Naive thymus-derived CD4-positive, alpha-beta T cell (primary cell): ENCODE measurements at places on chromosomes 2 and 18. TPM values are rescaled to one million over a fixed set of nuclear protein-coding genes. Genes with fewer than 3 reads are reported as not detected.

DNA sequence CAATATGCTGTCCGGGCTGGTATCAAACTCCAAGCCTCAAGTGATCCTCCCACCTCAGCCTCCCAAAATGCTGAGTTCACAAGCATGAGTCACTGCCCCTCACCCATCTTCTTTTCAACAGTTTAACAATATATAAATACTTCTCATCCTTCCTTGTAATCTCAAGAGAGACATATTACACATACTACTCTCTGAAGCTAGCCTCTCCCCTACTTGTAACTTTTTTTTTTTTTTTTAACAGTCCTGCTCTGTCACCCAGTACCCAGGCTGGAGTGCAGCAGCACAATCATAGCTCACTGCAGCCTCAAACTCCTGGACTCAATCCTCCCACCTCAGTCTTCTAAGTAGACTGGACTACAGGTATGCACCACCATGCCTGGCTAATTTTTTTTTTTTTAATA is 5.7 kb downstream of the GFPT1 start:
- H3K27me3 ChIP-seq: no peaks in the 10 kb centered on the region
- no peaks in the 10 kb centered on the region for H3K36me3 ChIP-seq
- no peak overlapping the region for H3K27ac ChIP-seq
- no peak overlapping the region for H3K4me3 ChIP-seq

DNA sequence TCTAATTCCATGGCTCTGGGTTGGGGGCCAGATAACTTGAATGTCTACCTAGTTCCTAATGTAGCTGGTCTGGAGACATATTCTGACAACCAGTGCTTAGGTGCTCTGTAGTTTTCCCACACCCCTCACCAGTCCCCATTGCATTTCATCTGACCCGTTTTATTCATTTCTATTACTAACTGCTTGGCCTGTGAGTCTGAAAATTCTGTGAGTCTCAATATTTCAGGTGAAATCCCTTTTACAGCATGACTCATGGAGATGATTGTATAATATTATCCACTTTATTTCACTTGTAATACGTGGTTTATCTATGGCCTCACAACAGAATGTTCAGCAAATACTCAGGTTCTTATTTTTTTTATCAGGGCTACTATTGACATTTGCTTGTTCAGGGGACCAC is 103.7 kb upstream of the UGP2 start:
- no peak overlapping the region for H3K27ac ChIP-seq
- H3K4me1 ChIP-seq: no peaks in the 10 kb centered on the region
- no peak for DNase-seq
- H3K27me3 ChIP-seq: no peaks in the 10 kb centered on the region
- no peak overlapping the region for H3K4me3 ChIP-seq
- no peaks in the 10 kb centered on the region for H3K36me3 ChIP-seq

- no peak overlapping the region for H3K4me3 ChIP-seq
- no peaks in the 10 kb centered on the region for H3K4me1 ChIP-seq
- DNase-seq: no peak
- H3K27ac ChIP-seq: no peak overlapping the region
- H3K36me3 ChIP-seq: no peaks in the 10 kb centered on the region
- H3K27me3 ChIP-seq: no peaks in the 10 kb centered on the region
Measured at GRCh38 chr18:31555971-31556747, 35.5 kb upstream of the TTR start.

DNA sequence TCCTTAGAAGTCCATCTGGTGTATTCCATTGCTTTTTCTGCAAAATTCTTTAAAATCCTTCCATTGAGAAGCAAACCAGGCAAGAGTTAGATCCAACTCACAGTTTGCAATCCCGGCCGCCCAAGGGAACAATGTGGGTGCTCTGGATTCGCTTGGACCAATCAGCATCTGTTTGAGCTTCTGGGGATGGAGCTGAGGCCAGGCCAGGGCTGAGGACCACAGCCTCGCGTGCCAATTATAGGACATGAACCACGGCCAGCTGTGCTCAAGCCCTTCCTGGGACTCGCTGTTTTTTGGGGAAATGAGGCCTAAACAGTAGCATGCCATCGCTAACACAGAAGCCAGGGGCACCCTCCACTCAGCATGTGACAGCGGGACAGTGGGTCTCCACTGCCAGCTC is 270.8 kb downstream of the HDAC4 start:
- H3K4me1 ChIP-seq: no peaks in the 10 kb centered on the region
- H3K36me3 ChIP-seq: peaks cover 7% of the 10 kb centered on the region
- H3K4me3 ChIP-seq: no peak overlapping the region
- DNase-seq: no peak

GRCh38 chr2:44578471-44579093 is 216.8 kb downstream of the CAMKMT start:
- H3K4me3 ChIP-seq: no peak overlapping the region
- no peak for DNase-seq
- H3K4me1 ChIP-seq: no peaks in the 10 kb centered on the region
- H3K27me3 ChIP-seq: no peaks in the 10 kb centered on the region
- H3K36me3 ChIP-seq: no peaks in the 10 kb centered on the region

DNA sequence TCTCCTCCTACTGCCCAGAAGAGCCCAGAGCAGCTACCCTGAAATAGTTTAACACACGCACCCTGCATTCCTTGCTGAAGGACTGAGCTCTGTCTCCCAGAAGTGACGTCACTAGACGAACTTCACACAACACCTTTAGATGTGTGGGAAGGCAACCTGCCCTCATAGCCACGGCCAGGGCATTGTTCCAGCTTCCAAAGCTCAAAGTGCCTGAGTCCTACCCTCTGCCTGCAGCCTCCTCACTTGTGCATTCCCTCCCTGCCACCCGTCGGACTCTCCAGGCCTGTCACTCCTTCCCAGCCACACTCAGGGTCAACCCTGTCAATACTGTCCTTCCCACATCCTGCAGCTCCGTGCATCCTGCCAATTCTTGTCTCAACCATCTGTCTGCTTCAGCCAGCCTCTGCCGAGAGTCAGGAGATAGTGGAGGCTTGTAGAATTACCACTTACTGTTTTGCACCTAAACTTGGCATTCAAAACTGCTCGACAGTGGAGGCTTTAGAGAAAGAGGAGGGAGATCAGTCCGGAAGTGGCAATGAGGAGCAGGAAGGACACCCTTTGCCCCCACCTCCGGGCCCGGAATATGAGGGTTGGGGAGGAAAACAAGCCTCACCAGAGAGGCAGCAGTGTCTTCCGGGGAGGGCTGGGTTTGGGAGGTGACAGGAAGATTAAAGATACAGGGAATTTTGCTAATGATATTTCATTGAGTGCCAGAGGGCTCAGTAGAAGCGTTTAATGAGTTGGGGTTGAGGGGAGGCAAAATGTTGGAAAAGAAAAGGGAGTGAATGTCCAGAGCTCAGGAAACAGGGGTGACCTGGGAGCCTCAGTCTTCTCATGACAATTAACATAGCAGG is 72.3 kb upstream of the ATG16L1 start:
- no peaks in the 10 kb centered on the region for H3K4me1 ChIP-seq
- no peaks in the 10 kb centered on the region for H3K27me3 ChIP-seq
- no peak overlapping the region for H3K4me3 ChIP-seq
- no peak for DNase-seq

GRCh38 chr2:215652388-215652787 is 216.5 kb upstream of the FN1 start:
- no peak for DNase-seq
- no peaks in the 10 kb centered on the region for H3K36me3 ChIP-seq
- no peaks in the 10 kb centered on the region for H3K27me3 ChIP-seq
- H3K27ac ChIP-seq: no peak overlapping the region
- no peaks in the 10 kb centered on the region for H3K4me1 ChIP-seq

DNA sequence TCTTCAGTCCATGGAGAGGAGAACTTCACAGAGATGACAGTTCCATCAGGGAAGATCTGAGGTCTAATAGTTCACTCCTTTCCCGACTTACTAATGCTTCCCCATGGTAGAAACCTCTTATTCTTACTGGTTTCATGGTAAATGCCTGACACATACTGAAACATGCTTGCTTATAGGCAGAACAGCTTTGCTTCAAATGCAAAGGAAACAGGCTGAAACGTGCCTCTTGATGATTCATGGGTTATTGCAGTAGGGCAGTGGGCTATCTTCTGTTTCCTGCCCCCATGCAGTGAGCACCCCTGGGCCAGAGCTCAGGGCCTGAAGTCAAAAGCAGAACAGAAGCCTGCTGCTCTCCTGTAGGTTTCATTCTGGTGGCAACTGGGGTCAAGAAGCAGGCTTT is 223.5 kb downstream of the RDH14 start:
- no peak overlapping the region for H3K27ac ChIP-seq
- H3K4me1 ChIP-seq: no peaks in the 10 kb centered on the region
- H3K4me3 ChIP-seq: no peak overlapping the region
- peaks cover 3% of the 10 kb centered on the region for H3K27me3 ChIP-seq
- no peaks in the 10 kb centered on the region for H3K36me3 ChIP-seq

DNA sequence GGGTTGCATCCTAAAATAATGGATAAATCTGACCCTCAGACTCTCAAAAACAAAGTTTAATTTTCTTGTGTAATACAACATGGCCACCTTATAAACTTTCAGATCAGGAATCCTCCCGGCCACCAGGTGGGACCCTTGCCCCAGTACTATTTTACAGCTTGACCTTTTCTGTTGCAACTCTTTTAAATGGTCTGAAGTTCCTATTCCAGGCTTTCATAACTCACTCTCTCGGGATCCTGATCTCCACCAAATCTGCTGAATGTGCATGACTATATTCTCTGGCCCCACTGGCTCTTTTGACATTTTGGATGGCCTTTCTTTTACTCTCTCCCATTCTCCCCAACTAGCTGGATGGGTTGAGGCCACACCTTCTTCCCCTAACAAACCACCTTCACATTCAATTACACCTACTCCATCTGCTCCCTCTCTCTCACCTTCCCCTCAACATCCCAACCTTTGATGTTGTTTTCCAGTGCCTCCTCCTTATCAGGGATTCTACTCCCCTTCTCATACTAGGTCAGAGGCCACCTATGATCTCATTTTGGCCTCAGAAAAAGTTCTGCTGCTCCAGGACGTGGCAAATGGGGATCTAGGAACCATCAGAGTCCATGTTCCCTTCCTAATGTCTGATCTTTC is 70.8 kb downstream of the SESTD1 start:
- no peak overlapping the region for H3K27ac ChIP-seq
- no peak overlapping the region for H3K4me3 ChIP-seq
- no peak for DNase-seq
- no peaks in the 10 kb centered on the region for H3K4me1 ChIP-seq

DNA sequence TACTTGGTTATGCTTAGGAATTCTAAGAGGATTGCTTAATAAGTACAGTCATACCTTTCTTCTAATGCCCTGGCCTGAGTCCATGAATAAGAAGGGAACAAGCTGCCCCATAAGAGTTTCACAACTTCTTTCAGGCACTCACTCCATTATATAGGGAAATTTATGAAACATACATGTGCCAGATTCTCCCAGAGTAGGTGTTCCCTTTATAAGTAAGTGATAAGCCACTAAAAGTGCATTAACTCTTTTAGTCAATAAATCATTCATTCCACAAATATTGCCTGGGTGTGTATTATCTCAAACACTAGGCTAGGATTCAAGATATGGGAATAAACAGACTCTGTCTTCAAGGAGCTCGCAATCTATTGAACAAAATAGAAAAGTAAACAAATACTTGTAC is 84.5 kb upstream of the RBBP8 start:
- DNase-seq: no peak
- H3K4me3 ChIP-seq: no peak overlapping the region
- no peak overlapping the region for H3K27ac ChIP-seq
- no peaks in the 10 kb centered on the region for H3K36me3 ChIP-seq
- H3K27me3 ChIP-seq: no peaks in the 10 kb centered on the region

- H3K4me3 ChIP-seq: no peak overlapping the region
- H3K36me3 ChIP-seq: no peaks in the 10 kb centered on the region
- DNase-seq: no peak
Measured at GRCh38 chr18:66833646-66834045, 229.8 kb upstream of the CDH19 start.

DNA sequence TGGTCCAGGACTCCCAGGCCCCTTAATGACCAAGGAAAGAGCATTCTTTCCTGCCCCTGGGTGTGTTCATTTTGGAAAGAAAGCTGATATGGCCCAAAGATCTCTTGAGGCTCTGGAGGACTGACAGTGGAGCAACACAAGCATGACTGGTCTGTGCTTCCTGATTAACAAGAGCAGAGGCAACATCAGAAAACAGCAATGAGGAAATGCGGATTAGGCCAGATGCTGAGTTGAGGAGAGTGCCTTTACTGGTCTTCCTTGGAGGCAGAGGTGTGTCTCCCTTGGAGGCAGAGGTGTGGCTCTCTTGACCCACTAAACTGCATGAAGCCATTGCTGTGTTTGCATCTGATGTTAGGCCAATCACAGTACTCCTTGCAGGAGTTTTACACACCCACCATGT is 19.9 kb downstream of the IL36B start:
- no peak for DNase-seq
- H3K4me1 ChIP-seq: no peaks in the 10 kb centered on the region
- H3K27me3 ChIP-seq: no peaks in the 10 kb centered on the region

GRCh38 chr2:99444222-99444621 is 45.6 kb downstream of the REV1 start:
- DNase-seq: no peak
- no peaks in the 10 kb centered on the region for H3K27me3 ChIP-seq
- H3K4me3 ChIP-seq: no peak overlapping the region
- peaks cover 9% of the 10 kb centered on the region for H3K36me3 ChIP-seq
- H3K27ac ChIP-seq: no peak overlapping the region
- no peaks in the 10 kb centered on the region for H3K4me1 ChIP-seq

- no peak overlapping the region for H3K4me3 ChIP-seq
- no peak overlapping the region for H3K27ac ChIP-seq
- no peaks in the 10 kb centered on the region for H3K27me3 ChIP-seq
- DNase-seq: no peak
Measured at GRCh38 chr2:134681201-134681600, 37.6 kb downstream of the TMEM163 start.

DNA sequence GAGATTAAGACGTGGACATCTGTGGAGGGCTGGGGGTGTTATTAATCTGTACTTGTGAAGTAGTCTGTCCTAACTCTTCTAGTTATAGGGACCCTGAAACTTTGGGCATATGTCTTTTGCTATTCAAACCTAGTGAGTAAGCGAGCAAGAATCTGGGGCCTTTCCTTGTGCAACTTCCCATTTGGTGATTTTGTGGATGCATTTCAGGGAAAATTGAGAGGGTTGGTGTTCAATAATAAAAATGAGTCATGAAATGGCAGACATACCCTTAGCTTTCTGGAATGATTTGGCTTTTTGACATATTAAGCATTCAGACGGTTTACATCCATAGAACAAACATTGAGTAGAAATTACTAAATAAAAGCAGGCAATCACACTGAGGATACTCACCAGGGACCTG is 17.0 kb downstream of the COL4A4 start:
- H3K36me3 ChIP-seq: no peaks in the 10 kb centered on the region
- no peak for DNase-seq
- H3K4me1 ChIP-seq: no peaks in the 10 kb centered on the region
- no peak overlapping the region for H3K27ac ChIP-seq
- H3K4me3 ChIP-seq: no peak overlapping the region

KCNG2 gene
- total RNA-seq: not detected

GPATCH11 gene
- 19.0 TPM for total RNA-seq

IL1R2 gene
- 0.40 TPM for total RNA-seq

DSG2 gene
- 0.13 TPM for total RNA-seq

DNAH6 gene
- 2.3 TPM for total RNA-seq

ABCG8 gene
- not detected for total RNA-seq
